ENCODE measurements at places on chromosomes 1 and 21. TPM values are rescaled to one million over a fixed set of nuclear protein-coding genes. Genes with fewer than 3 reads are reported as not detected.

Gene BATF3
- 0.56 TPM for total RNA-seq

Gene ZNF593OS
- total RNA-seq = 4.2 TPM

Gene SLC35D1
- 2.7 TPM for total RNA-seq

- H3K36me3 ChIP-seq = peaks cover 4% of the 10 kb centered on the region
- no peaks in the 10 kb centered on the region for H3K27me3 ChIP-seq
- no peaks in the 10 kb centered on the region for H3K4me1 ChIP-seq
These were observed 199.7 kb downstream of the TBX15 start for GRCh38 chr1:118788463-118788862.

GRCh38 chr21:17988102-17988437 is 168.9 kb upstream of the C21orf91 start:
- no peak overlapping the region for H3K27ac ChIP-seq
- no peak for DNase-seq
- H3K36me3 ChIP-seq = peaks cover 4% of the 10 kb centered on the region
- no peaks in the 10 kb centered on the region for H3K27me3 ChIP-seq

GRCh38 chr1:7516341-7516740 is 254.8 kb upstream of the VAMP3 start:
- peak; percentile 61 for DNase-seq
- H3K27me3 ChIP-seq = peaks cover 6% of the 10 kb centered on the region
- no peak overlapping the region for H3K4me3 ChIP-seq
- H3K36me3 ChIP-seq = peaks cover 6% of the 10 kb centered on the region
- H3K27ac ChIP-seq = peak overlapping the region; percentile 75

- H3K27me3 ChIP-seq = no peaks in the 10 kb centered on the region
- no peak overlapping the region for H3K4me3 ChIP-seq
- no peak overlapping the region for H3K27ac ChIP-seq
These were observed 30.3 kb downstream of the RSPH1 start for GRCh38 chr21:42465803-42466127.

- peak overlapping the region; percentile 41 for H3K4me3 ChIP-seq
- peaks cover 12% of the 10 kb centered on the region for H3K4me1 ChIP-seq
- peak; percentile 20 for DNase-seq
- no peaks in the 10 kb centered on the region for H3K27me3 ChIP-seq
These were observed 726.2 kb downstream of the USP25 start for GRCh38 chr21:16455978-16456377.

- H3K4me3 ChIP-seq = no peak overlapping the region
- no peak overlapping the region for H3K27ac ChIP-seq
- peaks cover 5% of the 10 kb centered on the region for H3K36me3 ChIP-seq
- H3K27me3 ChIP-seq = peaks cover 4% of the 10 kb centered on the region
- no peak for DNase-seq
- H3K4me1 ChIP-seq = peaks cover 18% of the 10 kb centered on the region
These were observed 54.1 kb upstream of the BCAR3 start for GRCh38 chr1:93735722-93736121.

GRCh38 chr1:224201383-224201782 is 18.3 kb downstream of the DEGS1 start:
- H3K27ac ChIP-seq = no peak overlapping the region
- no peak for DNase-seq
- peaks cover 4% of the 10 kb centered on the region for H3K27me3 ChIP-seq
- H3K36me3 ChIP-seq = peaks cover 4% of the 10 kb centered on the region
- no peak overlapping the region for H3K4me3 ChIP-seq
- H3K4me1 ChIP-seq = peaks cover 16% of the 10 kb centered on the region

DNA sequence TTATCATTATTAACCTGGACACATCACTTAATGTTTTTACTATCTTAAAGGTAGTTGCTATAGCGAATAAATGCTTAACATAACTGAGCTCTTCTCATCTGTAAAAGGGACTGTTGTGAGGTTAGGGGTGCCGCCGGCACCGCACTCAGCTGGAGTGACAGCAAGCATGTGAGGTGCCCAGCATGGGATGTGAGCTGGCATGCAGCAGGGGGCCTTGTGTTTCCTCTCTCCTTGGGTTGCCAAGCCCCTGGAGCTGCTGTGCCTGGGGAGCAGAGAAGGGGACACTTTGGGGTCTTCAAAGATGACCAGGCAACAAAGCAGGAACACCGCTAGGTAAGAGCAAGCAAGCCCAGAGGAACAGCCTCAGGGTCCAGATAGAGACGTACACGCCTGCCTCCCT is 2.1 kb upstream of the ZC3H12A start:
- H3K4me3 ChIP-seq = no peak overlapping the region
- H3K4me1 ChIP-seq = peaks cover 12% of the 10 kb centered on the region
- DNase-seq = no peak
- no peak overlapping the region for H3K27ac ChIP-seq
- peaks cover 9% of the 10 kb centered on the region for H3K27me3 ChIP-seq

DNA sequence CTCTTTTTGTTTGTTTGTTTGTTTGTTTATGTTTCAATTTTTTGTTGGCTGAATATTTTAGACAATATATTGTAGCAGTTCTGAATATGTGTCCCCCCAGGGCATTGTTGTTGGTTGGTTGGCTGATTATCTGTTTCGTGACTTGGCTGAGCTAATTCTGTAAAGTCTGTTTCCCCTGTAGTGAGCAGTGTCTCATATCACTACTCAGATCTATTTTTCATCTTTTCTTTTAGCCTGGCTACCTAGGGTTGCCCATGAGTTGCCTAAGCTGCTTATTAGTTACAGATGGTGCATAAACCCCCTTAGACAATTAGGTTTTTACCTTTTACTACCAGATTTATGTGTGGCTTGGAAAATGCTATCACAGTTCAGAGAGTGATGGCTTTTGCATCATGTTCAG is 32.3 kb downstream of the CFAP57 start:
- H3K4me3 ChIP-seq = no peak overlapping the region
- H3K36me3 ChIP-seq = peaks cover 15% of the 10 kb centered on the region
- DNase-seq = no peak
- no peak overlapping the region for H3K27ac ChIP-seq
- H3K4me1 ChIP-seq = peaks cover 6% of the 10 kb centered on the region

GRCh38 chr1:187001198-187001889 is 172.6 kb downstream of the PLA2G4A start:
- H3K4me3 ChIP-seq = no peak overlapping the region
- DNase-seq = no peak
- peaks cover 2% of the 10 kb centered on the region for H3K27me3 ChIP-seq
- no peaks in the 10 kb centered on the region for H3K4me1 ChIP-seq
- H3K27ac ChIP-seq = no peak overlapping the region
- peaks cover 2% of the 10 kb centered on the region for H3K36me3 ChIP-seq

DNA sequence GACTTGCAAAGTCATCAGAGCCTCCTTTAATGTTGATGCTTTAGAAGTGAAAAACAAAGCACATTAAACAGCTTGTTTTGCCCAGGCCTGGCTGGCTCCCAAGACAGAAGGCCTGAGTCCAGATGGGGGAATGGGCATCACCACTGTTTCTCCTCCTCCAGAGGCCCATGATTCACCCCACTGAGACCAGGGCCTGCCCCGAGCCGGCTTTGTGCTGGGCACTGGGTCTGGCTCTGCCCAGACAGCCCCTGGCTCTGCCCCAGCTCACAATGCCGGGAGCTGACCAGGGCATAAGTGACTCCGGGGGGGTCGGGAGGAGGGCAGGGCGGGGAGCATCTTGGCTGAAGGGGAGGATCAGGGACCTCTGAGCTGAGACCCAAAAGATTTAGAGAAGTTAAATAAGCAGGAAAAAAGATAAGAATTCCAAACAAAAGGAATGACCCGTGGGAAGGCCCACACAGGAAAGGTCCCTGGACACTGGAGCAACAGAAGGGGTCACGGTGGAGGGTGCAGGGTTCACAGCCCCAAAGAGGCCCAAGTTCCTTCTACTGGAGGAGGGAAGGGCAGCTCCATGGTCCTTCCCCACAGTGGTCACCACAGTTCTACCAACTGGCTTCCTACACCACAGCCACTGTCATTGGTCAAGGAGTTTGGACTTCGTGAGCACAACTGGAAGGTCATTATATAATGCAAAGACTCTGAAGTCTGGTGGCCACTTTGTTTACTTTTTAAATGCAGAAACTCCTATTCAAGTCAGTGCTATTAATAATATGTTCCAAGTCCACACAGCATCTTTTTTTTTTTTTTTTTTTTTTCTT is 5.5 kb downstream of the C2CD2 start:
- H3K36me3 ChIP-seq = peaks cover 8% of the 10 kb centered on the region
- no peaks in the 10 kb centered on the region for H3K4me1 ChIP-seq
- H3K27ac ChIP-seq = no peak overlapping the region
- no peak for DNase-seq

GRCh38 chr1:3222042-3222692 is 153.2 kb downstream of the PRDM16 start:
- H3K4me3 ChIP-seq = no peak overlapping the region
- no peaks in the 10 kb centered on the region for H3K36me3 ChIP-seq
- peaks cover 6% of the 10 kb centered on the region for H3K27me3 ChIP-seq

DNA sequence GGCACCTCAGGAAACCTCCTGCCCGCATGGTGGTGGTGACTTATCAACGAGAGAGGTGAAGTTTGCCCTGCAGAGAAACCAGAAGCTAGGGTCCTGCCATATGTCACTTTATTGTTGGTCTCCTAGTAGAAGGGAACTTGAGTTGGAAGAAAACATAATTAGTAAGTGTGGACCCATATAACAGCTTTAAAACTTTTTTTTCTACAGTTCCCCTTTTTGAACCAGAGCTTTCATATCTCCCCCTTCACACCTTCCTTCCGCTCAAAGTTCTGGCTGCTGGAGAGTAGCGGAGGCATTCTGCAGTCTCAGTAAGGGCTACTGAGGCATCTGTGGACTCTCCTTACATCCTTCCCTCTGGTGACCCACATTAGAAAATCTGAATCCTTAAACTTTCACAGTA is 48.9 kb downstream of the PHC2 start:
- H3K4me3 ChIP-seq = no peak overlapping the region
- H3K4me1 ChIP-seq = peaks cover 40% of the 10 kb centered on the region

- H3K36me3 ChIP-seq = no peaks in the 10 kb centered on the region
- peaks cover 17% of the 10 kb centered on the region for H3K27me3 ChIP-seq
- H3K27ac ChIP-seq = peak within 1 kb of the TSS; percentile 89
These were observed at the start of gene CFAP410 for GRCh38 chr21:44338971-44339910. TSS of gene CFAP410 (minus strand) at chr21:44339390. CDS start at chr21:44339194, 196 bp downstream.

DNA sequence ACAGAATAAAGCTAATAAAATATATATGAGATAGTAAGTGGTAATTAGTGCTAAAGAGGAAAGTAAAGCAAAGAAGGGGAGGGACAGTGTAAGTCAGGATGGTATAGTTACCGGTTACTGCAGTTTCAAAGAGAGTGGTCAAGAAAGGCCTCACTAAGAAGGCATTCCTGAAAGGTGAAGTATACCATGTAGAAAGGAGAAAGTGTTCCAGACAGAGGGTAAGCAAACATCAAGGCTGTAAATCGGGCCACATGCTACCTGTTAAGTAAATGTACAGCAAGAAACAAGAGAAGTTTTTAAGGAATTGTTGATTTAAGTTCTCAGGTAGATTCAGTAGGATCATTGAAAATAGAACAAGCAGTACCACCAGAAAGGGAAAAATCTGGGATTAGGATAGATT is 9.7 kb downstream of the DESI2 start:
- H3K4me3 ChIP-seq = no peak overlapping the region
- DNase-seq = no peak

All from glutamatergic neuron (in vitro differentiated cells).